CD4-positive, alpha-beta T cell treated with Interleukin-12 subunit alpha and Interleukin-12 subunit beta, for 1 hour (primary cell): ENCODE measurements at places on chromosomes 2 and 18.

- DNase-seq: no peak
Measured at GRCh38 chr2:186027922-186028321, 289.3 kb downstream of the FSIP2 start.

DNA sequence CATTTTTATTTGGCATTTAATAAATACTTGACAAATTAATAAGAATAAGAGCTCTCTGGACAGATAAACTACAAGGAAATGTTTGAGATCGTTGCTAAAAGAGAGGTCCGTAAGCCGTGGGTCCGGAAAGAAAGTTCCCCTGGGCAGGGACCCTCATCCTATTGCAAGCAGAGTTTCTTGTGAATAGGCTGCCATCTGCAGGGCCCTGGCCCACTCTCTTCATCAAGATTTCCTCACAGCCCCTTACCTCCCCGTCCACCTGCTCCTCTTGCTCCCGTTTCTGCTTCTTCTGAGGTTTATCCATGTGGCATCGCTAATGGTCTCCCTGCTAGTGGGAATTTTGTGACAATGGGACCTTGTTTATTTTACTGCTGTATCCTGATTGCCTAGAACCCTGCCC is 30.1 kb upstream of the MC5R start:
- DNase-seq: no peak

GRCh38 chr2:127705391-127706065 is 4.2 kb downstream of the SFT2D3 start:
- DNase-seq: no peak

DNA sequence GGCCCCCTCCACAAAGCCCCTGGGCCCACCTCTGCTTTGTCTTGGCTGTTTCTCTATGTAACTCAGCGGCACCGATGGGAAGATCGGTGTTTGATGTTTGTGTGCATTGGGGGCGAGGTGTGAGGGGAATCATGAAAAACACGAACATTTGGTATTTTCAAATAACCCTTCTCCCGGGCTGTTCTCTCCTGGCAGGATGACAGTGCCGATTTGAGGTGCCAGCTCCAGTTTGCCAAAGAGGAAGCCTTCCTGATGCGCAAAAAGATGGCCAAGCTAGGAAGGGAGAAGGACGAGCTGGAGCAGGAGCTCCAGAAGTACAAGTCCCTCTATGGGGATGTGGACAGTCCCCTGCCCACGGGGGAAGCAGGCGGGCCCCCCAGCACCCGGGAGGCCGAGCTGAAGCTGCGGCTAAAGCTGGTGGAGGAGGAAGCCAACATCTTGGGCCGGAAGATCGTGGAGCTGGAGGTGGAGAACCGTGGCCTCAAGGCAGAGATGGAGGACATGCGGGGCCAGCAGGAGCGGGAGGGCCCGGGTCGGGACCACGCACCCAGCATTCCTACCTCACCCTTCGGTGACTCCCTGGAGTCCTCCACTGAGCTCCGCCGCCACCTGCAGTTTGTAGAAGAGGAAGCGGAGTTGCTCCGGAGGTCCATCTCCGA is 78.1 kb downstream of the MTCL1 start:
- no peak for DNase-seq

- DNase-seq: no peak
Measured at GRCh38 chr2:80329491-80329890, 24.9 kb upstream of the LRRTM1 start.

GRCh38 chr2:224428787-224429440 is 27.0 kb upstream of the FAM124B start:
- DNase-seq: no peak

- no peak for DNase-seq
Measured at GRCh38 chr2:96872591-96873349, 2.9 kb upstream of the SEMA4C start.

- no peak for DNase-seq
Measured at GRCh38 chr2:40138314-40138713, 313.6 kb downstream of the SLC8A1 start.

DNA sequence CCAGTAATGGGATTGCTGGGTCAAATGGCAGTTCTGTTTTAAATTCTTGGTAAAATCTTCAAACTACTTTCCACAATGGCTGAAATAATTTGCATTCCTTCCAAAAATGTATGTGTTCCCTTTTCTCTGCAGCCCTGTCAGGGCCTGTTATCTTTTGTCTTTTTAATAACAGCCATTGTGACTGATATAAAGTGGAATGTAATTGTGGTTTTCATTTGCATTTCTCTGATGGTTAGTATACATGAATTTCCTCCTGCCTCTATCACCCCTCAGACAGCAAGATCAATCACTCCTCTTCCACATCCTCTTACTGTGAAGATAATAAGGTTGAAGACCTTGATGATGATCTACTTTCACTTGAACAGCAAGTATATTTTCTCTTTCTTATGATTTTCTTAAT is 304.8 kb upstream of the FSIP2 start:
- DNase-seq: no peak

DNA sequence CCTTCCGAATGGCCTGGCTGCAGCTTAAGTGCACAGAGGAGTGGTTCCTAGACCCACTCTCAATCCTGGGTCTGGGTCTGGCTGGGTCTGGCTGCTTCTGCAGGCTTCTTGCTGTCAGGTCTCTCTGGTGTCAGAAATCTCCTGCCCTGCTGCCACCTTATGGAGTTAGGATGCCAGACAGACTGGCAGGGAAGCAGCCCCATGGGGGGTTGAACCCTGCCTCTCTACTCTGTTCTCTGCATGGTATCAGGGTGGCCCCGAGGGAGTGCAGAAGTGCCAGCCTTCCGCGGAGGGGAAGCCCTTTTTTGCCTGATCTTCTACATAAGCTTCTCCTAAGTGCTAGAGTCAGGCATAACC is 89.4 kb downstream of the ZCCHC2 start:
- no peak for DNase-seq

DNA sequence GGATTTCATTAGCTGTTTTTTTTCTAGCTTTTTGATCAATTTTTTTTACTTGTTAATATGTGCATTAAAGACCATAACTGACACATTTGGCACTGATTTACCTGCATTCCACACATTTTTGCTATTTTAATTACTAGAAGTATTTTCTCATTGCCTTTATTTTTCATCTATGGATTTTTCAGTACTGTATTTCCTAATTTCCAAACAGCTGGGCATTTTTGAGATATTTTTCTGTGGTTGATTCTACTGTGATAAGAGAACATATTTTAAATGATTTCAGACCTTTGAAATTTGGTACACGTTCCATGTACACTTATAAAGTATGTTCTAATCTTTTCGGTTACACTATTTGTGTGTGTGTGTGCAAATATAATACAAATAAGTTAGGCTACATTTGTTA is 135.3 kb downstream of the PARD3B start:
- DNase-seq: no peak

GRCh38 chr2:4844881-4845280 is 847.3 kb upstream of the SOX11 start:
- DNase-seq: no peak

DNA sequence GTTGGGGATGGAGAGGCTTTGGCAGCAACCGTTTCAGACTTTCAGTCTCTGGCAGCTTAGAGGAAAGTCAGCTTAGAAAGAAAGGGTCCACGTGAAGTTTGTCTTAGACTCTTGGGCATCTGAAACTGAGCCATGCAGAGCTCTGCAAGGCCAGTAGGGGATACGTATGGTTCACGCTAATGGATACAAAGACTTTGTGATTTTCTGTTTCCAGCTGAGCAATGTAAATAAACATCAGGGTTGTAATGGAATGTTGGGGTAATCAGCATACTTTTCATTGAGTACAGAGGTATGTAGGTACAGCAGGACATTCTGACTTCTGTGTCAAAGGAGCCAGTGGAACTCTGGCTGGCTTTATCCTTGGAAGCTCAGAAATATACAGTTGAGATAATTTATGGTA is 31.0 kb downstream of the RALB start:
- no peak for DNase-seq

DNA sequence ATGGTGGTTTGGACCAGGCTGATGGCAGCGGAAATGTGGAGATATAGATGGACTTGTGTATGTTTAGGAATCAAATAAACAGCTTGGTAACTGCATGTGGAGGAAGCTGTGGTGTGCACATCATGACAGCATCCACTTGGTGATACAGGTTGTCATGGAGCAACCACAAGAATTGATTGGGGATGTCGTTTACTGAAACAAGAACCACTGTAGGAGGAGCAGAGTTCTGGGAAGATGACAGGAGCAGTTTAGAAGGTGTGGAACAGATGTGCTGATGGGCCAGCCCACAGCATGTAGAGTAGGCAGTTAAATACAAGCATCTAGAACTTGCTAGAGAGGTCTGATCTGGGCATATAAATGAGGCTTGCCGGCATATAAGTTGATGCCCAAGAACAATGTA is 152.4 kb upstream of the SERPINE2 start:
- DNase-seq: no peak

DNA sequence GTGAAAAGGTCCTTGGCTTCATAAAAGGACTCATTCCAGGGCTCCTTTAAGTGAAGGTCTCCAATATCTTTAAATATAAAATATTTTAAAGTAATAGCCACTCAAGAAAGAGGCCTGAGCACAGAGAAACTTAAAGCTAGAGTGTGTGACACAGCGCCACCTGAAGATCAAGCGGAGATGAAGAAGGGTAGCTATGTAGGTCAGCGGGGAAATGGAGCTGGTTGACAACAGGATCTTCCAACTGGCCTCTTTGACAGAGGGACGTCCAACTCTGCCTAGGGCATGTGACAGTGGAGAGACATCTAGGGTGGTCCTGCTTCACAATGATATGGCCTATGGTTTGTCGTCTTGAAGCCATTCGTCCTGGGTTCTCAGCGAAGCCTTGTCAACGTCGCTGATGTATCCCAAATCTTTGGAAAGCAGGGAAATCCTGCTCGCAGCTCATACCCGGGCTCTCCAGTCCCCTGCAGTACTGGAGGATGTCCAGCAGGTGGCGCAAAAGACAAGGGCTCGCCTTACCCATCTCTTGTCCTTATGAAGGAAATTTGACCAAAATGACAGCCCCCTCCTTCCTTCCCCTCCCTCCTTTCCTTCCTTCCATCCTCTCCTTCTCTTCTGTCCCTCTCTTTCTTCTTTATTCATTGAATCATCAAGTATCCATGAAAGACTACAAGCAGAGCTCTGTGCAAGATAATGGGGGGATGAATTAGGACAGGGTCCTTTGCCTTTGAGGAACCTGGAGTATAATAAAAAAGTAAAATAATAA is 59.6 kb downstream of the LONRF2 start:
- DNase-seq: peak; percentile 45

DNA sequence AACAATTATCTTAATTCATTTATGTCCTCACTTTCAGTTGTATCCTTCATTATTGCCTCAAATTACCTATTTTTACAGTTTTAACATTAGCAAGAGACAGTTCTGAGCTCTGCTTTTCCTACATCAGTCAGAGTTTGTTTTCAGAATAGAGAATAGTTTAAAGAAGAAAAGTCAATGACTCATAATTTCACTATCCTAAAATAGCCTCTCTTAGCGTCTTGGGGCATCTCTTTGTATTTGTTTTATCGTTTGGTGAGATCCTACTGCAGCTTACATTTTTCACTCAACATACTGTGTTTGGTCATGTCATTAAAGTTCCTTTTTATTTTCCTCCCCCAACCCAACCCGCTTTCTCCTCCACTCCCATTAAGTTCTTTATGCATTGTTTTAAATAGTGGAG is 3.8 kb downstream of the SEC11C start:
- no peak for DNase-seq

- DNase-seq: no peak
Measured at GRCh38 chr2:241994086-241994485, 124.6 kb downstream of the RTP5 start.

- DNase-seq: no peak
Measured at GRCh38 chr2:39851251-39851650, 72.2 kb upstream of the THUMPD2 start.

- DNase-seq: no peak
Measured at GRCh38 chr18:3340682-3341097, 78.8 kb downstream of the MYL12B start.

DNA sequence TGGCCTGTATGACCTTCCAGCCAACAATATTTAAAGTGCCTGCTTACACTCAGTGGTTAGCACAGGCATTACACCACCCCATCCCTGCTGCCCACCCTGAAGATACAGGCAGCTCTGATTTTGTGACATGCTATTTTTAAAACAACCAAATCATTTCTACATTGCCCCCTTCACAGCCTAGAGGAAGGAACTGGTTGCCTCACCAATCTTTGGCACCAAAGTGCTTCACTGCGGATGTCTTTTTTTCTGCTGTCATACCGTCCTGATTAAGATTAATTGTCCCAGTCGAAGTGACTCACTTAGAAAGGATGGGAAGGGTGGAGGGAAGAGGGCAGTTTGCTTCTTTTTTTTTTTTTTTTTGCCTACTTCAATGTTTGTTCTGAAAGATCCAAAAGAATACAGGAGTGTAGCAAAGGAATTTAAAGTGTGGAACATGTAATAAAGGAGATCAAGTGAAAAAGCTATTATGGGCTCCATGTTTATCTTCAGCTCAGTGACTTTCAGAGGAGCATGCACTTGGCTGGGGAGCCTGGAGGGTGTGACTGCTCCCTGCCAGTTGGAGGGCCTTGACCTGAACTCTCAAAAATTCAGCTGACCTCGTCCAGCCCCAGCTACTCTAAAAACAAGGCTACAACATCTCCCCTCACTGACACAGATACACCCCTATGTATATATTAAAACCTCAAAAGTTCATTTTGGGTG is 501.1 kb upstream of the TNP1 start:
- DNase-seq: no peak

DNA sequence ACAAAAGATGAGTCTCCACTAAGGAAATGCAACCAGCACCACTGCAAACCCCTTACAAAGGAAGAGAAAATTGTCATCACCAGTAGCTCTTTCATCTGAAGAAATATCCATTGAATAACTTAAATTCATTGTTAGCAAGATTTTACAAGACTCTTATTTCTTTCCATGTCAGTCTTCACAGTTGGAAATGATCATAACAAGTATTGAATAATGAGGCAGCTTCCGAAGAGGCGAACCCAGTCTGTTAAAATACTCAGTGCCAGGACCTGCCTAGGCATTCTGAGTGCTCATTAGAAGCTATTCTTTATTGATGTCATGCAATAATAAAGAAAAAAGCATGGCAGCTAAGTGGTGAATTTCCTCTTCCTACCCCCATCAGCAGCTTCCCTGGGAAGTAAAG is 33.5 kb downstream of the NOSTRIN start:
- DNase-seq: no peak

DNA sequence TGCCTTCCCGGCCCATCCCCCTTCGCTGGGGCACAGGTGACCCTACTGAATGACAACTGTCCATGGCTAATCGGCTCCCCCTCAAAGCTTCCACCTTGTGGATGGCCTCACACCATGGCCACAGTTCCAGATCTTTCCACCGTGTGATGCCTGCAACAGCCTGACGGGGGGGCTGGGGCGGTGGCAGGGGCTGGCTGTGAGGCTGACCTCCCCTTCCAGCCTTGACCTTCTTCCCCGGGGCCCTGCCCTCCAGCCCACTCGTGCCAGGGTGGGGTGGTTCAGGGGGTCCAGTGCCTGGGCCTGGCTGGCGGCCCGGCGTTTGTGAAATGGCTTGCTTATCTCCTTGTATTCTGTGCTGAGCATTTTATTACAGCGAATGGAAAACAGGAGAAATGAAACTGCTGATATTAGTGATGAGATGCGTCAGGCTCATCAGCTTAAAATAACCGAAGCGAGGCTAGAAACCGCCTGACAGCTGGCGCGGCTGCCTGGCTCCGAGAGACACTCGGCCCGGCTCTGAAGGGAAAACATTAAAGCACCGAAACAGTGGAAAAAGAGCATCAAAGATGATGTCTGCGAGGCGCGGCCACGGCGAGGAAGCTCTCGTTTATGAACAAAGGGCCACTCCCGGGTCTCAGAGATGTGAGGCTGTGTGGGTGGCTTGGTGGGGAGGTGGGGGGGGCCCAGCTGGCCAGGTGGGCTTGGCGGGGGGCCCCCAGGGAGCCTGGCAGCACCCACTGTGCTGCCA is 916 bp upstream of the PDCD1 start:
- peak; percentile 47 for DNase-seq
